Kidney epithelial cell (primary cell): ENCODE measurements at places on chromosomes 6 and 20. TPM values are rescaled to one million over a fixed set of nuclear protein-coding genes. Genes with fewer than 3 reads are reported as not detected.

PDE7B gene
- 0.34 and 0.84 TPM in 2 replicates for total RNA-seq

VARS1 gene
- 165 and 181 TPM in 2 replicates for total RNA-seq

ARMH2 gene
- total RNA-seq, result not detected in 2 replicates

CDSN gene
- total RNA-seq, result not detected in 2 replicates

NFKBIE gene
- 46.3 and 61.5 TPM in 2 replicates for total RNA-seq

NKX2-4 gene
- total RNA-seq, result not detected in 2 replicates
